Esophagus muscularis mucosa (tissue), 4 donors: ENCODE measurements at places on chromosomes 11 and 22. TPM values are rescaled to one million over a fixed set of nuclear protein-coding genes. Genes with fewer than 3 reads are reported as not detected.

GRCh38 chr11:11979488-11980117 lies 28.8 kb downstream of the DKK3 start:
- peaks cover 86% of the 10 kb centered on the region for H3K4me1 ChIP-seq
- no peaks in the 10 kb centered on the region for H3K27me3 ChIP-seq
- H3K27ac ChIP-seq, result peak overlapping the region; percentile 84
- DNase-seq, result no peak
- no peak overlapping the region for H3K4me3 ChIP-seq
- no peaks in the 10 kb centered on the region for H3K36me3 ChIP-seq

GRCh38 chr22:17563936-17564391 lies 666 bp downstream of the SLC25A18 start:
- DNase-seq, result no peak
- H3K4me3 ChIP-seq, result no peak overlapping the region
- no peaks in the 10 kb centered on the region for H3K27me3 ChIP-seq
- no peaks in the 10 kb centered on the region for H3K36me3 ChIP-seq
- H3K27ac ChIP-seq, result peak overlapping the region; percentile 76
- H3K4me1 ChIP-seq, result peaks cover 33% of the 10 kb centered on the region

The RTN4RL2 gene
- total RNA-seq, result 0.91 TPM

DNA sequence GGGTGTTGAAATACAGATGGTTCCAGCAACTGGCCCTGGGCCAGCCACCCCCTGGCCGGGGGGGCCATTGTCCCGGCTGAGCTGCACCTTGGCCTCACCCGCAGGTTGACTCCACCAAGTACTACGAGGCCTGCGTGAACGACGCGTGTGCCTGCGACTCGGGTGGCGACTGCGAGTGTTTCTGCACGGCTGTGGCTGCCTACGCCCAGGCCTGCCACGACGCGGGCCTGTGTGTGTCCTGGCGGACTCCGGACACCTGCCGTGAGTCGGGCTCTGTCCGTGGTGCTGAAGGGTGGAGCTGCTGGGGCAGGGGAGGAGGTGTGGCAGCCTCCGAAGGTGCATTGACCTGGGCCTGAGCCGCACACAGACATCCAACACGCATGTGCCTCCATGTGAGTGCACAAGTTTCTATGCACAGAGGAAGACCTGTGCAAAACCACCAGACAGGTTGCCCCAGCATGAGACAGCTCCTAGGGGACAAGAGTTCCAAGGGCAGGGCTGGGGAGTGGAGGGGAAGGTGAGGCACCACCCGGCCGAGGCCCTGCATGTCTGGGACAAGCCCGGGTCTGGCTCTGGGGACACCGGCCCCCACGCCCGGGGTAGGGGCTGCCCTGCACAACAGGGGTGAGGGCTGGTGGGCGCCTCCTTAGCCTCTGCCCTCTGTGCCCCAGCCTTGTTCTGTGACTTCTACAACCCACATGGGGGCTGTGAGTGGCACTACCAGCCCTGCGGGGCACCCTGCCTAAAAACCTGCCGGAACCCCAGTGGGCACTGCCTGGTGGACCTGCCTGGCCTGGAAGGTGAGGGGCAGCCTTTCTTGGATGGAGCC lies 16.1 kb downstream of the MUC5B start:
- no peaks in the 10 kb centered on the region for H3K27me3 ChIP-seq

The LAYN gene
- total RNA-seq, result 13.6 TPM

DNA sequence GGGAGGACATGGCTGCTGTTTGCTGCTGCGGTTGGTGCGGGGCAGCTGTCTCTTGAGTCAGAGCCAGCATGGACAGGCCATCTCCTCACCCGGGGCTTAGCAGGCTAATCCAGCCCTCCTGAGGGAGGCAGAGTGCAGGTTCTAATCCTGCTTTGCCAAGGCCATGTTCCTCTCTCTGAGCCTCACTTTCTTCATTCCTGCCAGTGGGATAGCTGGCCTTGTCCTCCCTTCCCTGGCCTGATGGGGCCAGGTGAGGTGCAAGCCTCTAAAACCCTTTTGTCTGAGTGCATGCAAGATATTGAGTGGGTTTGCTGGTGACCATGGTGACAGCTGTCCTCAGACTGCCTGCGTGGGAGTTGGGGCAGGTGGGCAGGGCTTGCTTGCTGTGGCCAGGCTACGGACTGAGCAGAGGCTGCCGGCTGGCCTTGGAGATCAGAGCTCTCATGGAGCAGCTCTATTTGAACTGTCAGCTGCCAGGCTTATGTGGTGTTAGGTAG lies 3.6 kb downstream of the USP35 start:
- H3K27me3 ChIP-seq, result no peaks in the 10 kb centered on the region
- no peak overlapping the region for H3K4me3 ChIP-seq
- DNase-seq, result no peak
- peaks cover 46% of the 10 kb centered on the region for H3K4me1 ChIP-seq
- H3K36me3 ChIP-seq, result no peaks in the 10 kb centered on the region
- H3K27ac ChIP-seq, result no peak overlapping the region

The YPEL4 gene
- 0.69 TPM for total RNA-seq

GRCh38 chr11:120606211-120607010 lies 94.9 kb downstream of the GRIK4 start:
- no peaks in the 10 kb centered on the region for H3K27me3 ChIP-seq
- H3K4me1 ChIP-seq, result peaks cover 25% of the 10 kb centered on the region
- H3K4me3 ChIP-seq, result no peak overlapping the region
- no peak overlapping the region for H3K27ac ChIP-seq

The SPON1 gene
- total RNA-seq, result 22.4 TPM

DNA sequence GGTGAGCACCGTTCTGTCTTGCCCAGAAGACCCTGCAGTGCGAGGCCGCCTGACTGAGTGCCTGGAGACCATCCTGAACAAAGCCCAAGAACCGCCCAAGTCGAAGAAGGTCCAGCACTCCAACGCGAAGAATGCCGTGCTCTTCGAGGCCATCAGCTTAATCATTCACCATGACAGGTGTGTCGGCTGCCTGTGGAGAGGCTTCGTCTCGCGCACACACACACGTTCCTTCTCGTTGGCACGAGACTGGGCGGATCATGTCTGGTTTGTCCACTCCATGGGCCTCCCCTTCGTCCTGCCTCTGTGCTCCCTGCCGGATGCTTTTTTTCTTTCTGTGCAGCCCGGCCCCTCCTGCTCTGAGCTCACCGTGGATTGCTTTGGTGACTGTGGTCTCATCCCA lies 51.1 kb downstream of the MUC6 start:
- H3K4me1 ChIP-seq, result no peaks in the 10 kb centered on the region
- no peak overlapping the region for H3K27ac ChIP-seq
- H3K4me3 ChIP-seq, result no peak overlapping the region
- no peaks in the 10 kb centered on the region for H3K27me3 ChIP-seq

DNA sequence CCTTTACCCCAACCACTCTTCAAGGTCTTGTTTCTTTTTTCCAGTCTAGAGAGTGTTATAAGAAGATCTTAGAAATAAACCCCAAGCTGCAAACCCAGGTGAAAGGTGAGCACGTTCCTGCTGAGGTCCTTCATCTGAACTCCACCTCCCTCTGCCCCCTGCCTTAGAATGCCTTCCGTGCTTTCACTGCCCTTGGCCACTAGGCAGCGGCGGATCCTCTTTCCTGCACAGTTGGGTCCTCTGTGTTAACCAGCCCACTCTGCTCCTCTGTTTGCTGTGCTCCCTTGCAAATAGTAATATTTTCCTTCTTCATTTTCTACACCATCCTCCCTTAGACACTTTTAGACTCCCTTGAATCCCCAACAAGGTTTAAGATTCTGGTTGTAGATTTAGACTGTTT lies 24.3 kb downstream of the TTC12 start:
- no peaks in the 10 kb centered on the region for H3K4me1 ChIP-seq
- no peaks in the 10 kb centered on the region for H3K27me3 ChIP-seq
- no peak for DNase-seq
- peaks cover 61% of the 10 kb centered on the region for H3K36me3 ChIP-seq
- no peak overlapping the region for H3K4me3 ChIP-seq

DNA sequence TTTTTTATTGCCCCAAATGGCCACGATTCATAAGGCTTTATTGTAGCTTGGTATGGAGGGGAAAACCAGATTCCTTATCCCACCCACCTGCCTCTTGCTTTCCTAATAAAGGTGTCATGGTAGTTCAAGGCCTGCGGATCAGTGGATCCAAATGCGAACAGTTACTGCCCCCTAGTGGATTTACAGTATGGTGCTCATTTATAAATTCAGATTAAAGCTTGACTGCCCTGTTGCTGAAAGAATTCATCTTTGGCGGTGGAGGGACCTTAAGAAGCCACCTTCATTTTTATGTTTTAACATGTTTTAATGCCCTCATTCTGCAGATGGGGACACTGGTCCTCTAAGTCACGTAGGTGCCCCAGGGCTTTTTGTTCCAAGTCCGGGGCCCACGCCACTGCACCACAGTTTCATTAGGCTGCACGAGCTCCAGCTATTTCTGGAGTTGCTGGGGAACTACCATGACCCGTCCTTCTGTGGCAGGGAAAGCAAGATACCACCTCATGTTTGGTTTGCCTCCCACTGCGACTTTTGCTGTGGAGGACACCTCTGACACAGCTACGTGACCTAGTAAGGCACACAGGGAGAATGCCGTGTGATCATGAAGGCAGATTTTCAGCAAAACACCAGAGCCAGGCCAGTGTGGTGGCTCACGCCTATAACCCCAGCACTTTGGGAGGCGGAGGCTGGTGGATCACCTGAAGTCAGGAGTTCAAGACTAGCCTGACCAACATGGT lies 15.6 kb upstream of the INCENP start:
- peaks cover 41% of the 10 kb centered on the region for H3K4me1 ChIP-seq
- H3K36me3 ChIP-seq, result no peaks in the 10 kb centered on the region
- H3K27ac ChIP-seq, result no peak overlapping the region
- H3K27me3 ChIP-seq, result no peaks in the 10 kb centered on the region
- DNase-seq, result no peak
- H3K4me3 ChIP-seq, result no peak overlapping the region

DNA sequence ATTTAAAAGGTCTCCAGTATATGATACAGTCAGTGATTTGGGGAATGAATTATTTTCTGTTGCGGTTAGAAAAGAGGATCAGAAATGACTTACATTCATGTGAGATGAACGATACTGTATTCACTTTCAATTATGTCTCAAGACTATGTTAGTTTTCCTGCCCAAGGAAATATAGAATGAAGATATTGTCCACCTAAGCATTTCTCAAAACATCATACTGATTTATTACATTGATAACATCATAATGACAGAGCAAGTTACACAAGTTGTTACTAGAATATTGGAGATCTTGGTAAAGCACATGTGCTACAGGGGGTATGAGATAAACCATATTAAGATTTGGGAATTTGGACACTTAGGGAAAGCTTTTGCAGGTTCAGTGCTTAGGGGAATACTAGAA lies 67.8 kb upstream of the OR9G4 start:
- no peaks in the 10 kb centered on the region for H3K36me3 ChIP-seq
- no peak overlapping the region for H3K4me3 ChIP-seq
- no peak overlapping the region for H3K27ac ChIP-seq
- no peaks in the 10 kb centered on the region for H3K27me3 ChIP-seq

The MUC2 gene
- not detected for total RNA-seq

DNA sequence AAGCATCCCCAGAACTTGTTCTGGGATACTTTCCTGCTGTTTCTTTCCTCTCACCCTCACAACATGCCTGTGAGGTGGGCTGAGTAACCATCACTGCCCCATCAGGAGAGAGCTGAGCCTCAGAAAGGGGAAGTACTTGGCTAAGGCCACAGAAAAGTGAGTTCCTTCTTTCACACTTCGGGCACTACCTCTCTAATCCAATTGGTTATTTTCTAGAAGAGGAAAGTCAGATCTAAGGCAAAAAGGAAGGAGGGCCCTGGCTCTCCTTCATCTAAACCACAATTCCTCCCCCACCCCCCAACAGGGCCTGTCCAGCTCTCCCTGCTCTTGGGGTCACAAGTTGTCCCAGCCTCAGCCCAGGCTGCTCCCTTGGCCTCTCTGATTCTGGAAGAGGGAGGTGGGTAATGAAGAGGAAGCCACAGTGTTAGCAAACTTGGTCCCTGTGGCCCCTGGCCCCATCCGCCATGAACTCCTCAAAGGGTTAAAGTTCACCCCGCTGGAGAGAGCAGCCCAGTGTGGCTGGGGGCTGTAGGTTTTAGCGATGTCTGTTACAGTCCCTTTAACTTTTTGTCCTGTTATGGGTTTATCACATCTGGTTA lies 34.0 kb downstream of the SLC22A12 start:
- DNase-seq, result no peak
- H3K36me3 ChIP-seq, result no peaks in the 10 kb centered on the region

The BANF1 gene
- total RNA-seq, result 46.9 TPM

The TSPAN32 gene
- total RNA-seq, result 1.2 TPM

GRCh38 chr11:66100272-66101065 lies 30.4 kb downstream of the PACS1 start:
- no peak overlapping the region for H3K27ac ChIP-seq
- peaks cover 6% of the 10 kb centered on the region for H3K4me1 ChIP-seq
- no peak for DNase-seq
- H3K36me3 ChIP-seq, result no peaks in the 10 kb centered on the region
- H3K27me3 ChIP-seq, result no peaks in the 10 kb centered on the region

- H3K27ac ChIP-seq, result no peak overlapping the region
- H3K36me3 ChIP-seq, result no peaks in the 10 kb centered on the region
- H3K4me3 ChIP-seq, result no peak overlapping the region
- H3K27me3 ChIP-seq, result no peaks in the 10 kb centered on the region
Measured at GRCh38 chr11:16771350-16772140, 33.1 kb downstream of the C11orf58 start.

The IFITM1 gene
- 180 TPM for total RNA-seq

The PPFIA1 gene
- total RNA-seq, result 46.3 TPM

The PDE2A gene
- total RNA-seq, result 46.9 TPM

GRCh38 chr22:45434981-45435380 lies 21.5 kb downstream of the RIBC2 start:
- DNase-seq, result no peak
- H3K27me3 ChIP-seq, result no peaks in the 10 kb centered on the region
- peak overlapping the region; percentile 60 for H3K27ac ChIP-seq
- peaks cover 5% of the 10 kb centered on the region for H3K4me1 ChIP-seq
- no peaks in the 10 kb centered on the region for H3K36me3 ChIP-seq

DNA sequence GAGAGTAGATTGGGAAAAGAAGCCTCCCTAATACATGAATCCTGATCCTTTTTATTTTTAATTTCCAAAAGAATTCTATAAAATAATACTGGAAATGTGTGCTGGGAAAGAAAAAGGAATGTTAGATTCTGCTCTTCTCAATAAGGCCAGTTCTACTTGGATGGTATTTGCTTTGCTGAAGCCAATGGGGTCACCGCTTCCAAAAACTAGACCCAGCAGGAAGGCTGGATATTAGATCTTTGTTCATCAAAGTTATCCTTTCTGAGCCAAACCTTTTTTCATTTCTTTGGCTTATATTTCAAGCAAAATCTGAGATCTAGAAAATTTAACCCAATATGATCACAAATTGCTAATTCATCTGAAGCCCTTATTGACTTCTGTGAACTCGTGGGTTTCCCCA lies 41.4 kb downstream of the SCUBE2 start:
- peaks cover 26% of the 10 kb centered on the region for H3K4me1 ChIP-seq
- H3K27me3 ChIP-seq, result no peaks in the 10 kb centered on the region
- DNase-seq, result no peak
- H3K36me3 ChIP-seq, result no peaks in the 10 kb centered on the region

GRCh38 chr22:31533374-31533773 lies 37.0 kb downstream of the SFI1 start:
- peaks cover under 1% of the 10 kb centered on the region for H3K36me3 ChIP-seq
- H3K4me3 ChIP-seq, result no peak overlapping the region
- H3K27me3 ChIP-seq, result no peaks in the 10 kb centered on the region
- H3K27ac ChIP-seq, result no peak overlapping the region
- DNase-seq, result no peak
- peaks cover 30% of the 10 kb centered on the region for H3K4me1 ChIP-seq
